Tibial artery (tissue), 4 donors: ENCODE measurements at places on chromosomes 12 and 14.

- no peak for DNase-seq
Measured at GRCh38 chr12:66803930-66804329, 125.1 kb upstream of the GRIP1 start.

- DNase-seq = no peak
Measured at GRCh38 chr14:94640721-94641631, 28.8 kb downstream of the SERPINA3 start.

DNA sequence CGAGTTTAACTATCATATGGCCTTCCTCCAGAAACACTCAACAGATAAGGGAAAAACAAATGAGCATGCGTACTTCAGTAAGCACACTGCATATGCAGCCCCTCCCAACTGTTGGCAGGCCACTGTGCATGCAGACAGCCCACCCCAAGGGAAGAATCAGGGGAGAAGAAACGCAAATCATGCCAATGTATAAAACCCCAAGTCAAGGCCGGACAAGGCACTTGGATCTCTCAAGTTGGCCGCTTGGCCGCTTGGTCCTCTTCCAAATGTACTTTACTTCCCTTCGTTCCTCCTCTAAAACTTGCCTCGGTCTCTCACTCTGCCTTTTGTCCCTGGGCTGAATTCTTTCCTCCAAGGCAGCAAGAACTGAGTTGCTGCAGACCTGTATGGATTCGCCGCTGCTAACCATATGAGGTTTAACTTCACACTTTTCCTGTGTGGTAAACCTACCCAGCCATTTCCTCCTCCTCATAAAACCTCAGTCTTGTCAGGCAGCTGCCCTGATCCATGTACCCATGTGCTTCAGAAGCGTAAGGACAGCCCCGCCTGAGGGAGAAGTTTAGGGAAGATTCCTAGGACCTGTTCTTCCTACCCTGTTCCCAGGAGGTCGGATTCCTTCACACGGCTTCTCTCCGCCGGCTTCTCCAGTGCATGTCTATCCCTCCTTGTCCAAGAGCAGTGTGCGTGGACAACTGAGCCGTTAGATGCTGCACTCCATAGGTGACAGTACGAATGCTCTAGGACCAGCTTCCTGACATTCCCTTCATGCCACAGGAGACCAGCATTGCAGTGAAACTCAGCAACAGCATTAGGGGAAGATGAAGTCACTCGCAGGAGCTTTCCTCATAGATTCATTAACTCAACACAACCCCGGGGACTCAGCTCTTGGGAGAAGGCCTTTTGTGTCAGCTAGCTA is 188.0 kb downstream of the MON2 start:
- no peak for DNase-seq

DNA sequence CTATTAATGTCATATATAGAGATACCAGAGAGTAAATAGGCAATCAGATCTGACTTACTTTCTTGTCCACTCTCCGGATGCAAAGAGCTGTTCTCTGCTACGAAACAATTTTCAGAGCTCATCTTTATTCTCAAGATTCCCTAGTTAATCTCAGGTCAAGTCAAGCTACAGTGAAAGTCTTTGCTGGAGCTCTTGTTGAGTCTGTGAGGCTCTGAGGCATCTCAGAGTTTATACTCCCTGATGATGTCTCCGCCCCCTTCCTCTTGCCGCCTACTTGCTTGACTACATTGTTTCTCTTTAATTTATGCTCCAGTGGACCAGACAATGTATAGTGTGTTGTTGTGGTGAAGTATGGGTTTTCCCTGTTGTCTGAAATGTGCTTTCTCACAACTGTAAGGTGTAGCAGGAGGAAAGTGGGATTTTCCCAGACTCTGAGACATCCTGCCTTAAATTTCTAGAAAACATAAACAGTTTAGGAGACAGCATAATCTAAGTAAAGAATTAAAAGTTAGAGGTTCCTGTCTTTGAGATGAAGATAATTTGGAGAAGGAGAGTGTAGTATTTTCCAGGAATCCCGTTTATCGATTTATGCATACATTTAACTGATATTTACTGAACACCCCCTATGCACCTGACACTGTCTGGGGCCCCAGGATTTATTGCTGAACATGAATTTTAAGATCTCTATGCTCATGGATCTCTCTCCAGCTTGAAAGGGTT is at the start of gene CD69:
Gene CD69, minus strand, starts transcription at position 203 of the 720 bp plus-strand sequence. Its CDS starts 81 bp downstream, at position 122.
- no peak for DNase-seq

DNA sequence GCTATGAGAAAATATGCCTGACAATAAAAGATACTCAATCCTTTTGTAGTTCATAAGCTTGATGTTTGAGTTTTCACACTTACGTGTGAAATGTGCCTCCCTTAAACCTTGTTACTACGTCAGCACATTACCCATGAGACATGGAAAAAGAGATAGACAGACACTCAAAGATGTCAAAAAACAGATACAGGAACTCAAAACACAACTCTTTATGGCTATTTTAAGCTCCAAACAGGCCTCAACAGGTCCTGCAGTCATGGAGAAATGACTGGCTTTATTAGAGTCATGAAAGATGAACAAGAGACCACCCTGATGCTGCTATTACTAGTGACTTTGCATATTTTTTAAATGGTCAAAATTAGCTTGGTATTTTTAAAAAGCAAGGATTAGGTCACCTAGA is 184.5 kb downstream of the MON2 start:
- DNase-seq = no peak

GRCh38 chr12:133227281-133227852 is 8.3 kb downstream of the ANHX start:
- DNase-seq = peak; percentile 51

GRCh38 chr12:64760808-64761573 is 1.8 kb upstream of the GNS start:
- DNase-seq = no peak

- DNase-seq = no peak
Measured at GRCh38 chr14:67583711-67584644, 16.1 kb downstream of the PIGH start.

- DNase-seq = no peak
Measured at GRCh38 chr14:75859746-75860145, 122.0 kb downstream of the TGFB3 start.

DNA sequence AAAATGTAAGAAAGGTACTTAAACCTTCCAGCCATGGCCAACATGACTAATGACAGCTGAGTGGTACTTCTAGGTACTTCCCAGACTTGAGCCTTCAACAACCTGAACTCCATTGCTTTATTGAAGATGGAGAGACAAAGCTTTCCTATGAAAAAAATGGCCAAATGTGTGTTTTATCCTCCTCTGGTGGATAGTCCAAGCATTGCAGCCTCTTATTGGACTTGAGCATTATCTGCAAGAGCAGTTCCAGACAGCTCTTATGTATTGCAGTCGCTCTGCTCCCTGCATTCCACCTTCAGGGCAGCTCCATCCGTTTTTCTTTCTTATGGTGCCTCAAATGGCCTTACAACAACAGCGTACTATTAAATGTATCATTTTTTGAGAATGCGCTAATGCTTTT is 588.2 kb downstream of the NRXN3 start:
- no peak for DNase-seq

- DNase-seq = no peak
Measured at GRCh38 chr12:131139363-131140068, 185.8 kb downstream of the ADGRD1 start.

GRCh38 chr14:103879570-103880347 is 32.4 kb upstream of the PPP1R13B start:
- DNase-seq = no peak

DNA sequence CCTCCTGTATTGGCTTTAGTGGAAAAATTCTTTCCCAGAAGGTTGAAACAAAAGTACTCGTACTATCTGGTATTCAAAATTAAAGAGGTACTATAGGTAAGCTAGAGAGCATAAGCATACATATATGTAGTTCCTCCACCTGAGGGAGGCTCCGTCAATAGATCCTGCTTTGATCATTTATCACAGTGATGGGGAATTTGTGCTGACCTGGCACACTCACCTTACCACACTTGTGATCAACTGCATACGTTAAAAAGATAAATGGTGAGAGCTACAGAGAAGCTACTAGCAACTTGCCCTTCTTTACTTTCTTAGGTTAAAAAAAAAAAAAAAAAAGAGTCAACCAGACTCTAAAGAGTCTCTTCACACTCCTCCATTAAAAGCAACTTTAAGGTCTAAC is 2.5 kb downstream of the CAPRIN2 start:
- DNase-seq = no peak

GRCh38 chr12:95815632-95816212 is 25.2 kb upstream of the NTN4 start:
- no peak for DNase-seq

GRCh38 chr12:39852346-39852745 is 232.7 kb upstream of the ABCD2 start:
- no peak for DNase-seq

DNA sequence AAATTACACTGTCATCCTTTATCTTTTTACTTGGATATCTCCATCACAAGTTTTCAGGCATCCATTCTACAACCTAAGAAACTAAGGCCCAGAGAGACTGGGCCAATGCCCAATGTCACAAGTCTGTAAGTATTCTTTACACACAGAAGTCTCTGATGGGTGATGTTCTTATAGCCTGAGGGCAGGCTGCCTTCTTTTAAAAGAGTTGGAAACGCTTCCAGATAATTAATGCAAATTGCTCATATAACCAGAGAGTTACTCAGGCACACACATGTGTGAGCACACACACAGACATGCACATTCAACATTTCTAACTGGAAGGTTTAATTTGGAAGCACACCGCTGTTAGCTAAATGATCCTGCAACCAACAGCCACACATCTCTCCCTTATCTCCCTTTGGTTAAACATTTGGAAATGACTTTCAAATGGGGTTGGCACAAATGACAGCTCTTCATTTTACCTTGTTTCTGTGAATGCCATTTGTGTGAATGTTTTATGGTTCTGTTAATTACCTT is 160.8 kb upstream of the TMPO start:
- no peak for DNase-seq

DNA sequence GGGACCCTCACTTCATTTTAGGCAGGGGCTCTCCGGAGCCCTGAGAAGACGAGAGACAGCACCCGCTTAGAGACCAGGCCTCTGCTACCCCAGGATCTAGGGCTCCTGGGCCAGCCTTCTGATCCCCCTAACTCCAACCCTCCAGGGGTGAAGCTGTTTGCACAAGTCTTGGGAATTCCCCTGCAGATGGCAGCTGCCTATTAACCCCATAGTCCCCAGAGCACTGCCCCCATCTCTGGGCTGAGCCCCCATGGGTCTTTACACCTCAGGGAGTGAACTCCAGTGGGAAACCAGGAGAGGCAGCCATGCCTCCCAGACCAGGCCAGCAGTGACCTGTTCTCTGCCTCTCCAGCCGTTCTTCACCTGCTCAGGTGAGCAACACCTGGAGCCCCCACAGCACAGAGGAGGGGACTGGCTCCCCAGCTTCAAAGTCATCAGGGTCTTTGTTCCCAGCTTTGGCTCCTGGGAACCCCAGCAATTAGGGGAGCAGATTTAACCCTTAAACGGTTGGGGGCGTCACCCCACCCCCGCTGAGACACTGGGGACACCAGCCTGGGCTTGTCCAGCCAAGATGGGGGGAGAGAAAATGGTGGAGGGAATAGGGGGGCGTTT is 2.3 kb downstream of the WNT10B start:
- no peak for DNase-seq

DNA sequence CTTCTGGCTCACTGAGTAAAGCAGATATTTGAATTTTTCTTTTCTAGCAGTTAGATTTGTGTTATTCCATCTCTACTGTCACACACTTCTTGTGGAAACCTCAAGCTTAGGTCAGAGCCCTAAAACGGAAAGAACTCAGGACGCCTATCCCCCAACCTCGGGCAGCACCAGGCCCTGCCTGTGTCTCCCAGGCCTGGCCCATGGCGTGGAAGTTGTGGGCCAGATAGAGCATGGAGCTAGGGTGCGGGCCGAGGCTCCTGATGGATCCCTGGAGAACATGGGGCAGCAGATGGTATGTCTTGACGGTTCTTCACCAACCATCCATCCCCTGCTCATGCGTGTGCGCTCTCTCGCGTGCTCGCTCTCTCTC is 20.6 kb downstream of the P2RX4 start:
- no peak for DNase-seq

DNA sequence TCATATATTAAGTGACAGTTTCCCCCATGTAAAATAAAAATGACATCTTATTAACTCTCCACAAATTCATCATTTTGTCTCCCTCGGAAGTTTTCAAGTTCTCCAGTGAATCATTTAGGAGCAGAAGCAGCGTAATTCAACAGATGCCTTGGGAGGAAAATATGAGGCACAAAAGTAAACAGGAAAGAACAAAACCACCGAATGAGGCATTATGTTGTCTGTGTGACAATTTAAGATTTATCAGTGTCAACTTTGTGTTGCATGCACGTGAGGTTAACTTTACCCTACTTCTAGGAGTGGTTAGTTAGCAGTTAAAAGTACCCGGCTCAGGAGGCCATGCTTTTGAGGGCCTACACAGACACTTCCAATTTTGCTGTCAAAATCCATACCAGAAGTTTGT is 258.6 kb downstream of the IPO8 start:
- no peak for DNase-seq

DNA sequence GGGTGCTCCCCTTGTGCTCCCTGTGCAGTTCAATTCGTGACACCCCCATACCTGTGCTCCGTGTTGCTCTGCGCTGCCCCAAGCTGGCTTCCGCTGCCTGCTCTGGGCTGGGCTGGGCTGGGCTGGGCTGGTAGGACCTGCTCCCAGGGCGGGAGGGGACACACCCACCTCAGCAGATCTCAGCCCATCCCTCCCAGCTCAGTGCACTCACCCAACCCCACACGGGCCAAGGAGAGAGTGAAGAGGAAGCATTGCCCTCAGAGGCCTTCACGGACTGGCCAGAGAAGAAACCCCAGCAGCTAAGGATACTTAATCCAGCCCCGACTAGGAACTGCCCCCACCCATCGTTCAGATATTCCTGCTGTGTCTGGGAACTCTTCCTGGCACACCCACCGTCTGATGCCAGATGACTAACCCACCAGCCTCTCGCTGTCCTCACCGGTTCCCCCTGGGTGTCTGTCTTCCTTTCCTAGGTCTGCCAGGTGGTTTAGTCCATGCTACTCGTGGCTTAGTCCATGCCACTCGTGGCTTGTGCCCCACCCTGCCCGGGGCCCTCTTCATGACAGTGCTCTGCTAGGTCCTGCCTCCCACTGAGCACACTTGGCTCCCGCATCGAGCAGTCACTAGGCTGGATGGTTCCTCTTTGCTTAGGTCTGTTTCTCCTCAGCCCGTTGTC is at the start of gene LPAR5:
Gene LPAR5, minus strand, starts transcription at position 104 of the 676 bp plus-strand sequence. CDS start 14,711 bp downstream, outside the sequence.
- DNase-seq = peak; percentile 54

DNA sequence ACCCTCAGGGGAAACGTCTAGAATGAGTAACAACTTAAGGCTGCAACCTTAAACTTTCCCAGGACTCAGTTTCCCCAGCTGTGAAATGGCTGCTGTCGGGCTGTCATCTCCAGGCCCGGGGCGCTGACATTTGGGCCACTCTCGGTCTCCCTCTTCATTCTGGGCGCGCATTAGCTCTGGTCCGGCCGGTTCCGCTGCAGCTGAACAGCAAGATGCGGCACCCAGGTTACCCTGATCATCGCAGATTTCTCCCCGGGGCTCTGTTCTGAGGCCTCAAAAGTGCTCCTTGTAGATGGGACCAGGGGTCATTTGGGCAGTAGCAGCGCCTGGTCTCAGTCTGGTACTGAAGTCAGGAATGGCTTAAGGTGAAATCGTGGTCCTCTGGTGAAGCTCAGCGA is 890 bp upstream of the BCL7A start:
- no peak for DNase-seq

- DNase-seq = no peak
Measured at GRCh38 chr12:18824287-18824686, 86.4 kb downstream of the CAPZA3 start.

- no peak for DNase-seq
Measured at GRCh38 chr12:71392521-71393145, 47.0 kb upstream of the LGR5 start.
